Stomach (tissue), 19 donors: ENCODE measurements at places on chromosomes 7 and 10. TPM values are rescaled to one million over a fixed set of nuclear protein-coding genes. Genes with fewer than 3 reads are reported as not detected.

DNA sequence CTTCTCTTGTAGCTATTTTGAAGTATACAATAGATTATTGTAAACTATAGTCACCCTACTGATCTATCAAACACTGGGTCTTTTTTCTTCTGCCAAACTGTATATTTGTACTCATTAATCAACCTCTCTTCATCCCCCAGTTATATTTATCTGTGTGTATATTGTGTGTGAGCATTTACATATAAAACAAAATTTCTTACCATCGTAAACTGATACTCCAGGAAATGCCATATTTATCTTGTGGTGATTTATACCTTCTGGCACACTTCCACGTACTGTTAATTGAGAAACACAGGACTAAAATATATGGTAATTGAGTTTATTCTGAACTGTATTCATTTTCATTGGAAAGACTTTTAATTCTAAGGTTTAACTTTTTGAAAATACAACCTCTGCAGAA lies 18.9 kb downstream of the ANLN start:
- no peaks in the 10 kb centered on the region for H3K36me3 ChIP-seq
- no peaks in the 10 kb centered on the region for H3K4me1 ChIP-seq
- DNase-seq = no peak

DNA sequence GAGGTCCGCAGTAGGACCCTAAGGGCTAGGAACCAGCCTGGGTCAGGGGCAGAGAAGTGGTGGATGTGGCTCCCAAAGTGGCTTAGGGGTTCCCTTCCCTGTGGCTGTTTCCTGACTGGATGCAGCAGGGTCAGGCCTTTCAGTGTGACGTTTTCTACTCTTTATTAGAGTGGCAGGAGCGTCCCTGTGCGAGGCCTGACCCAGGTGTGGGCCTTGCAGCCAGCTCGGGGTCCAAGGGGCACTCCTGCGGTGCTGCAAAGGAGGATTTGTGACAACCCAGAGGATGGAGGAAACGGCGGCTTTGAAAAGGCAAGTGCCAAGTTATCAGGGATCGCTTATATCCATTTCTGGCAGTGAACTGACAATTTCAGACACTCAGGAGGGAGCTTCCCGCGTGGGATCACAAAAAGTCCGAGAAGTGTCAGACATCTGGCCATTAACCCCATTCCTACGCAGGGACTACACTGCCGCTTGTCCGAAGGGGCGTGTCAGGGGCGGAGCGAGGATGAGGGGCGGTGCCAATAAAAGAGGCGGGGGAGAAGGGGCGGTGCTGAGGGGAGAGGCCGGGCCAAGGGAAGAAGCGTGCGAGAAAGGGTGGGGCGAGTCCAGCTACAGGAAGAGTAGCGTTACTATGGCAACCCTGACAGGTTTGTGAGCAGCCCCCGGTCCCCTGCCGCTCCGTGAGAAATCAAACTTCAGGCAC lies 98.8 kb upstream of the ZNF722 start:
- H3K36me3 ChIP-seq = no peaks in the 10 kb centered on the region
- no peaks in the 10 kb centered on the region for H3K4me1 ChIP-seq
- peak overlapping the region; percentile 57 for H3K4me3 ChIP-seq
- DNase-seq = no peak
- no peak overlapping the region for H3K27ac ChIP-seq
- no peaks in the 10 kb centered on the region for H3K27me3 ChIP-seq

DNA sequence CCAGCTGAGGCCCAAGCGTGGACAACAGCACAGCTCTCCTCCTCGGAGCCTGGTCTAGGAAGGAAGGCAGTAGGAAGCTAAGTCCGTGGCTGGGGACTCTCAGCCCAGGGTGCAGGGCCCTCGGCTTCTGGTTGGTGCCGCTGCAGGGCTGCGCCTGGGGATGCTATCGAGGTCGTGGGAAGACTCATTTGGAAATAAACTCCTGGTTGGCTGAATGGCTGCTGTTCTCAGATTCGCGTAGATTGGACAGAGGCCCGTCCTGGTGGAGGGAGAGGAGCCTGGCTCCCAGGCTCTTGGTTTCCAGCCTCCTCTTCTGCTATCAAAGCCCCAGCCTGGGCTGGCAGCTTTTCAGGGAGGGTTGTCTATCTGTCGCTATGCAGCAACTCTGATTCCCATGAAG lies 152.6 kb upstream of the FZD8 start:
- no peak overlapping the region for H3K4me3 ChIP-seq
- H3K36me3 ChIP-seq = no peaks in the 10 kb centered on the region
- no peaks in the 10 kb centered on the region for H3K27me3 ChIP-seq

The OR9A2 gene
- total RNA-seq = not detected

GRCh38 chr10:130023454-130024230 lies 59.6 kb upstream of the EBF3 start:
- peaks cover 19% of the 10 kb centered on the region for H3K27me3 ChIP-seq
- H3K4me3 ChIP-seq = no peak overlapping the region
- no peak for DNase-seq
- no peaks in the 10 kb centered on the region for H3K4me1 ChIP-seq
- H3K27ac ChIP-seq = no peak overlapping the region
- H3K36me3 ChIP-seq = no peaks in the 10 kb centered on the region

The LRRC17 gene
- total RNA-seq = not detected

- no peaks in the 10 kb centered on the region for H3K36me3 ChIP-seq
- H3K27ac ChIP-seq = no peak overlapping the region
- peaks cover 73% of the 10 kb centered on the region for H3K4me1 ChIP-seq
- no peaks in the 10 kb centered on the region for H3K27me3 ChIP-seq
Observed at GRCh38 chr7:106108991-106109390, 3.1 kb downstream of the SYPL1 start.

The FZD8 gene
- 17.7 TPM for total RNA-seq

- H3K27ac ChIP-seq = no peak overlapping the region
- no peak overlapping the region for H3K4me3 ChIP-seq
- no peak for DNase-seq
- no peaks in the 10 kb centered on the region for H3K36me3 ChIP-seq
- peaks cover 6% of the 10 kb centered on the region for H3K27me3 ChIP-seq
Observed at GRCh38 chr7:21173436-21173835, 254.4 kb upstream of the SP4 start.

GRCh38 chr10:19497026-19497425 lies 319.2 kb upstream of the PLXDC2 start:
- no peaks in the 10 kb centered on the region for H3K36me3 ChIP-seq
- no peaks in the 10 kb centered on the region for H3K27me3 ChIP-seq

- no peak overlapping the region for H3K27ac ChIP-seq
- H3K36me3 ChIP-seq = no peaks in the 10 kb centered on the region
- H3K27me3 ChIP-seq = no peaks in the 10 kb centered on the region
- no peaks in the 10 kb centered on the region for H3K4me1 ChIP-seq
Observed at GRCh38 chr7:141839256-141839655, 2.0 kb downstream of the PRSS37 start.

The LLCFC1 gene
- total RNA-seq = not detected

DNA sequence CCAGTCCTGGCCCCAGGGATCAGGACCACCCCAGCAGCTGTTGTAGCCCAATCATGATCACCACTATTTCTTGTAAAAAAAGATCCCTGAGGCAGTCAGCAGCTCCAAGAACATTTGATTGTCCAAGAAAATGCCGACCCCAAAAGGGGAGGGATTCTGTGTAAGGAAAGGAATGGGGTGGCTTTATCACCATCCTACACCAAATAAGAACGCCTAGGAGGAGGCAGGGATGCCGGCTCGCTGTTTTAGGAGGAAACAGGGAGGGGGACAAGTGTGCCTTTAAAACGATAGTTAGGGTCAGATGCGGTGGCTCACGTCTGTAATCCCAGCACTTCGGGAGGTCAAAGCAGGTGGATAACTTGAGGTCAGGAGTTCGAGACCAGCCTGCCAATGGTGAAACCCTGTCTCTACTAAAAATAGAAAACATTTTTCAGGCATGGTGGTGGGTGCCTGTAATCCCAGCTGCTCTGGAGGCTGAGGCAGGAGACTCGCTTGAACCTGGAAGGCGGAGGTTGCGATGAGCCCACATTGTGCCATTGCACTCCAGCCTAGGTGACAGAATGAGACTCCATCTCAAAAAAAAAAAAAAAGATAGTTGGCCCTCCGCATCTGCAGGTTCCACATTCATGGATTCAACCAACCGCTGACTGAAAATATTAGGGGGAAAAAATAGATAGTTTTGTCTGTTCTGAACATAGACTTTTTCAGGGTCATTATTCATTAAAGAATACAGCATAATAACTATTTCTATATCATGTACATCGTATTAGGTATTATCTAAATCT lies 63.6 kb downstream of the PDIA4 start:
- DNase-seq = no peak
- no peaks in the 10 kb centered on the region for H3K27me3 ChIP-seq
- H3K4me1 ChIP-seq = peaks cover 9% of the 10 kb centered on the region
- peak overlapping the region; percentile 67 for H3K4me3 ChIP-seq
- H3K36me3 ChIP-seq = no peaks in the 10 kb centered on the region

DNA sequence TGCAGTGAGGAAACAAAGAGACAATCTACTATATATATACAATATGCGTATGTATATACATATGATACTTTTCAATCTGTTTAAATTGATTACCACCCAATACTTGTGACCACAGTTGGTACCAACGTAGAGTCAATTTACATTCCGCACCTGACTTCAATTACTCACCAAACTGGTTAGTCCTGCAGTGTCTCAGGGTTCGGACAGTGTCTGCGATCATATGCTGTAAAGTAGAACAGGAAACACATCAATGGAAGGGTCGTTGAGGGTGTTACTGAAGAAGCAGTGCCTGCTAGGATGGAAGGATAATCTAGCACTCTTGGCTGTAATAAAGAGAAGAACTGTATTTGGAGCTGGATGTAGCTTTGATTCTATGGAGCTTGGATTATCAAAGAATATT lies 179.7 kb upstream of the CDCA7L start:
- no peaks in the 10 kb centered on the region for H3K27me3 ChIP-seq
- peaks cover 10% of the 10 kb centered on the region for H3K4me1 ChIP-seq
- DNase-seq = no peak
- no peak overlapping the region for H3K27ac ChIP-seq

DNA sequence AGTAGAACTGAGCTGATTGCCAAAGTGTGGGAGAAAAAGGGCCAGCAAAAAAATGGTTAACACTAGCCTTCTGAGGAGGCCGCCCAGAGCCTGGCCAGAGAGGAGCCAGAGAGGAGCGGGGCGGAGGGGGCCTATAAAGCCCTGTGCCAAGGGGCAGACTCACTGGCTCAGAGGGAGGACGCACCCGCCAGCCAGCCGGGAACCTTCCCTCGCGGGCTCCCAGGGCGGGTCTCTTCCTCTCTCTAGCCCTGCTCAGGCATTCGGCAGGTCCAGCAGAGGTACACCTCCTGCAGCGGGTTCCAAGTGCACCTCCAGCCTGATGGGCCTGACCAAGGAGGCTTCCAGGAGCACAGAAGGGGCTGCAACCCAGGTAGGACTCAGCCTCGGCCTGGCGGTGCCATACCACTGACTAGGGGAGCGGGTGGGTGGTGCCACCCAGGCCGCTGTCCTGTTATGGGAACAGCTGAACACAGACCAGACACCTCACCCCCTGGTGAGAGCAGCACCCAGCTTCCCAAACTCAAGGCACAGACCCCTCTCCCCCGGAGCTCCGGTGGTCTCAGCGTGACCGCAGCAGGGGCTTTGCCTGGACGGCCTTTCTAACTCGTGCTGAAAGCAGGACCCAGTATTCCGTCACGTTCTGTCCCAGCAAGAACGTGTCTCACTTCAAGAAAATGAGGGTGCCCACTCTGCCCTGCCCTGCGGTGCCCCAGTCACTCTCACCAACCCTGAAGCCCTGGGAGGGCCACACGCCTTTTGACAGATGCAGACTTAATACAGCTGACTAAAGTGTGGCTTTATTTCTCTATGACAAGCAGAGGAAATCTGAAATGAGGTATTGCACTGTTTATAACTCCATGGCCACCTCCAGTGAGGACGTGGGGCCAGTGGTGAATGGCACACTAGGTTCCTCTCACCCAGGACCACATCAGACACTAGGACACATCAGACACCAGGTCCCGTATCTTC lies at the start of gene GPER1:
Gene GPER1, plus strand, starts transcription at position 162 of the 969 bp plus-strand sequence. CDS start 3,616 bp downstream, outside the sequence.
- peaks cover 17% of the 10 kb centered on the region for H3K36me3 ChIP-seq
- peak; percentile 80 for DNase-seq
- peak within 1 kb of the TSS; percentile 75 for H3K27ac ChIP-seq

DNA sequence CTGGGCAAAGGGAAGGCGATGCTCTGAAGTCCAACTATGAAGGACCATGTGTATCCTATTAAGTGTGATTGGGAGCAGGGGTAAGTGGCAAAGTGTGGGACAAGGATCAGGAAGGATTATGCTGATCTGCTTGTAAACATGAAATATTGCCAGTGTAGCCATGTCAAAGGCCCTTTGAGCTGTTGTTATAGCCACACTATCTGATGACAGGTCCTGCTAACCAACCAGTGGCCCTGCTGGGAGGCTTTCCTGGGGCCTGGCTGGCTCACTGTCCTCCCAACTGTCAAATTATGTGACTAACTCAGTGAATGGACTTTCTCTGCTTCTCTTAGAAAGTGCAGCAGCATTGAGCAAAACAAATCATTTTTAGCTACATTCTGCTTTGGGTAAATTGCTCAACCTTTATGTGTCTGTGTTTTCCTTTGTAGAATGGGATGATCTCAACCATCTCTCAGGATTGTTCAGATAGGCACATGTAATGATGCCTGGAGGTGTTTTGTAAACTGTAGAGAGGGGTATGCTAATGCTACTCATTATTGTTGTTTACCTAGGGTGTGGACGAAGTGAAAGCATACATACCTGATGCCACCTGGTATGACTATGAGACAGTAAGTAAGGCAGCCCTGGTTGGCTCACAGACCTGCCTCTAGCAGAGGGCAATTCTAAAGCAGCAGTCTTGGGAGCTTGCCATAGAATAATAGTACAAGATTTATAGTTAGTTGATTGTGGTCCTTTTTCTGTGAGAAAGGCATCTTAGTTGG lies 47.4 kb downstream of the MGAM2 start:
- no peaks in the 10 kb centered on the region for H3K4me1 ChIP-seq
- H3K36me3 ChIP-seq = no peaks in the 10 kb centered on the region
- no peak overlapping the region for H3K4me3 ChIP-seq
- no peak overlapping the region for H3K27ac ChIP-seq

DNA sequence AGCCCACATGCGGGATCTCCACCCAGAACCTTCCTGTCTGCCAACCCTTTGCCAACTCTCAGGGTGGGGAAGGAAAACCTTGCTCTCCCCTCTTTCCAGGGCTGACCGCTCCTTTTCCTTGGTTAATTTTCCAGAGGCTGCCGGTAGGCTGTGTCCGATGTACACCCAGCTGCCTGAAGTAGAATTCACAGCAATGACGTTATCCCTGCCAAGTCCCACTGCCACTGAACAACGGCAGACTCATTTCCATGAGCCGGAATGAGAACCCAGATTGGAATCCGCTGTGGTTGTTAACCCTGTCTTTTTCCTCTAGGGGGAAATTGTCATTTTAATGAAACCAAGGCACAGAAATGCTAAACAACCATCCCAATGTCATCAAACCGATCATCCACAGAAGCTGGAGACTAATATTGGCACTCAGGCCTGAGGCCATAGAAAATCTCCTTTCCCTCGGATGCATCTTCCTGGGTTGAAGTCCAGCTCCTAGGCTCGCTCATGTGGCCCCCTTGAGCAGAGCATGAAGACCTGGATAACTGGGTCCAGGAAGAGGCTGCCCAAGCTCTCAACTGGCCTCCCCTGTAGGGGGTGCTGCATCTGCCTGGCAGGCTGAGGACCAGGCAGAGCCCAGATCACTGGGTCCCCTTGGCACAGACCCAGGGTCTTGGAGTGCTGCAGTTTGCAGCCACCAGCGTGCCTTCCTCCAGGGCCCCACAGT lies 30.4 kb downstream of the KLRG2 start:
- H3K4me1 ChIP-seq = no peaks in the 10 kb centered on the region
- no peak overlapping the region for H3K4me3 ChIP-seq
- DNase-seq = no peak
- H3K27me3 ChIP-seq = no peaks in the 10 kb centered on the region

- DNase-seq = no peak
- H3K27me3 ChIP-seq = no peaks in the 10 kb centered on the region
- H3K27ac ChIP-seq = no peak overlapping the region
Observed at GRCh38 chr7:132395361-132395760, 180.9 kb downstream of the PLXNA4 start.

The IGF2BP3 gene
- 61.9 TPM for total RNA-seq

The TEX36 gene
- total RNA-seq = not detected
